CD4-positive, alpha-beta T cell (primary cell): ENCODE measurements at places on chromosomes 5 and 9.
A peak's percentile ranks its signal among the peaks of the same experiment; 100 is the strongest.

GRCh38 chr5:59873113-59873512 is 20.4 kb downstream of the PDE4D start:
- DNase-seq = no peak

DNA sequence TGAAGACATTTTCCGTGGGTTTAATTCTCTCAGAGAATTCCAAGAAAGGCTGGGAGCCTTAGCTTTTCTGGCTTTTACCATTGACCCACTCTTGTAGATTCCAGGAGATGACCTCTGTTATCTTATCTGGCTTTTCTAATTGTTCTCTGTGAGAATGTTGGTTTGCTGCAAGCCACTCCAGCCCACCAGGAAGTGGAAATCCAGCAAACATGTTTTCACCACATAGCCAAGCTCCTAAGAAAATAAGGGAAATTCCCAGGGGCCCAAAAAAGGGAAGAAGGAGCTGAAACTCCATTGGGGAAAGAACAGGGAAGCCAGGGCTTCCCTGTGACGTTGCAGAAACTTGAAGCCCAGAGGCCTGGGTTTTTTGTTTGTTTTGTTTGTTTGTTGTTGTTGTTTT is 19.7 kb downstream of the GPR107 start:
- no peak for DNase-seq

GRCh38 chr9:137984005-137984404 is 106.4 kb downstream of the CACNA1B start:
- DNase-seq = no peak

DNA sequence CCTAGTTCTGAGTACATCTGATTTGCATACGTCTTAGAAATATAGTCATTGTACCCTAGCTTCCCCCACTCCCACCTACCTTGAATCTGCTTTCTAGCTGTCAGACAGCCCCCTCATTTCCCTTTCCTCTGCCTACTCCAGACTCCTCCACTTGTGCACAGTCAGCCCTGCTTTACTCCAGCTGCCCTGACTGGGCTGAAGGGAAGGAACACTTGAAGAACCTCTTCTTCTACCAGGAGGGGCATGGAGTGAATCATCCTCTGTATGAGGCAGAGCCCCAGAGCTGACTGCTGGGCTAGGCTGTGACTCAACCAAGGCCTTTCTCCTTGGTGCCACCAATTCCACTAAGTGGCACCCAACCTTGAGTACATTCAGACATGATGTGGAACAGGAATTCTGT is 18.1 kb upstream of the ZFR start:
- no peak for DNase-seq

GRCh38 chr9:88991066-88992034 is at the start of gene S1PR3:
TSS of gene S1PR3 (plus strand) at chr9:88991468. CDS start at chr9:89001201, 9,733 bp downstream.
- no peak for DNase-seq

DNA sequence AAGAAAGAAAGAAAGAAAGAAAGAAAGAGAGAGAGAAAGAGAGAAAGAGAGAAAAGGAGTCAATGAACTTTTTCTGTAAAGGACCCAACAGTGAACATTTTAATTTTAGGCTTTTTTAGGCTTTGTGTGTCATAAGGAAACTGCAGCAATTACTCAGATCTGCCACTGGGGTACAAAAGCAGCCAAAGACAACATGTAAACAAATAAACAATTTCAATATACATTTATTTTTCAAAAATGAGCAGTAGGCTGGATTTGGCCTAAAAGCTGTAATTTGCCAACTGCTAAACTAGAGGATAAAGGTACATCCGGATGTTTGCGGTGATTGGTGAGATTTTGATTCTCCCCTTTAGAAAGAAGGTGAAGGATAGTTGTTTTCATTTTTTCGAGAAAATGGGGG is 143.6 kb downstream of the CEMIP2 start:
- DNase-seq = no peak

DNA sequence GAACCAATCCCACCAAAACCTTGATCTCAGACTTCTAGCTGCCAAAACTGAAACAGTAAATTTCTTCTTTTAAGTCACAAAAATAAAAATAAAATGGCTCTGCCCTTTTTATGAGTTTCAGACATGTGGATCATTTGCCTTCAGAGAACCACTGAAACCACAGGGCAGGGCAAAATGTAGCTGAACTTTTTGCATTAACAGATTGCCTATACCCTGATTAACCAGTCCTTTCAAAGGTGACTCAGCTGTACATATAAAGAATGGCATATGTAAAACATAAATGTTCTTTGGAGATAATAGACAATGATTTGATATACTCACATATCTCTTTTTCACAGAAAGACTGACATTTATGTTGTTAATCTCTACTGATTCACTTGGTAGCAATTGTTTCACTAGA is 187.1 kb upstream of the GRIN3A start:
- no peak for DNase-seq

DNA sequence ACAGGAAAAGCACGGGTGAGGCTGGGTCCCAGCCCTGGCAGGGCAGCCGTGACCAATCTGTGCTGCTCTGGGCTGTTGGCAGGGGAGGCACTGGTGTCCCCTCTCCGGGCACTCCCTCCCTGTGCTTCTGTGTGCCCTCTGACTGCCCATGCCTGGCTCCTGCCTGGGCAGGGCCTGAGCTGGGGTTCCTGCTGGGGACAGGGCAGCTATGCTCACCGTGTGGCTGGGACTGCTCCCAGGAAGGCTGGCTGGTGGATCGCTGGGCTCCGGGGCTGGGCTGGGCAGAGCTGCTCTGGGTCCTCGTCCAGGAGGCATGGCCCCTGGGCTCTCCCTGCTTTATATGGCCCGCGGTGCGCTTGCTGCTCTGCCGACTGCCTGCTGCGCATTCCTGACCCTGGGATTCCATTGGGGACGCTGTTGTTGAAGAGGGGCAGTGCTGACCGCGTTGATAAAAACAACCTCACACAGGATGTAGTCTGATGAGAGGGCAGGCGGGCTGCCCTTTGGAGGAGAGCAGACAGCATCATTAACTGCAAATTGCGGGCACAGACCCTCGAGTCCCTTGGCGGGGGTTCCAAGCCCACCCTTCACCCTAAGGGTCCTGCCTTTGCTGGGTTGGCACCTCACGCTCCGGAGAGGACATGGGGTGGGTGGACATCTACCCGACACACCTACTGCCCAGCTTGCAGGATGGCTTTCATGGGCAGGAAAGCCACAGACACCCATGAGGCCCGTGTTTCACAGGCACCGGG is 955 bp downstream of the QRFP start:
- no peak for DNase-seq

DNA sequence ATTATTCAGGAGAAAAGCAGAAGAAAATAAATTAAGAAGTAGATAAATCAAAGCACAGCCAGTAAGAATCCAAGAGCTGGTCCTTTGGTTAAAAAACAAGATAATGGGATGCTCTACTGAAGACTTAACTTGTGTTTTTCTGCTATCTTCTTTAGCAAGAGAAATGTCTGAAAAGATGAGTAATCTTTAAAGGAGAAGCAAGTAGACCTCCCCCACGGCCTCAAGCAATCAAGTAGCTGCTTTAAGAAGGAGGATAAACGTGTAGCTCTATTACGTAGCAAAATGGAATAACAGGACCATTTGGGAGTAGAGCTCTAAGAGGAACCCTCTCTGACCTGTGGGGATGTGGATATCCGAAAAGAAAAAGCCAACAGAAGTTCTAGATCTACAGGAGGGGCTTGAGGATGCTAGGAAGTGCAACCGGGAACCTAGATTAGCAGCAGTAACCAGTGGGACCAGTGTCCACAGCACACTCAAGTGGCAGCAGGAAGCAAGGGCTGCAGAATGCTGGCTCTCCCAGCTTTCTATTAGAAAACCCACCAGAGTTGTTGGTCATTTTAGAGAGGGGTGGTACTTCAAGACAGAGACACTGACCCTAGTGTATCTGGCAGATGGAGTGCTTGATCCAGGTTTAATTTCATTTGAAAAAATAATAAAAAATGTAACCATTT is 185.4 kb downstream of the GABBR2 start:
- DNase-seq = no peak

- peak; percentile 11 for DNase-seq
Observed at GRCh38 chr9:72592502-72593403, 71.3 kb downstream of the TMC1 start.

DNA sequence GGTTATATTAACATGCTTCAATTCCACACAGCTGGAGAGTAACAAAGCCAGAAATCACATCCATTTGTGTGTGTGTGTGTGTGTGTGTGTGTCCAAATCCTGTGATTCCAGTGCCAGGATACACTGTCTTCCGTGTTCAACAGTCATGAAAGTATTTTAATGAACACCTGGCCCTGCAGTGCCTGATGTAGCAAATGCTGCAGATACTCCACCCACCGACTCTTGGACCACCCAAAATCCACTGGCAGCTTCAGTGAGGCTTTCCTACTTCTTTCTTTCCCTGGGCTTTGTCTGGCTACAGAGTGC is 13.1 kb upstream of the INSYN2B start:
- no peak for DNase-seq

DNA sequence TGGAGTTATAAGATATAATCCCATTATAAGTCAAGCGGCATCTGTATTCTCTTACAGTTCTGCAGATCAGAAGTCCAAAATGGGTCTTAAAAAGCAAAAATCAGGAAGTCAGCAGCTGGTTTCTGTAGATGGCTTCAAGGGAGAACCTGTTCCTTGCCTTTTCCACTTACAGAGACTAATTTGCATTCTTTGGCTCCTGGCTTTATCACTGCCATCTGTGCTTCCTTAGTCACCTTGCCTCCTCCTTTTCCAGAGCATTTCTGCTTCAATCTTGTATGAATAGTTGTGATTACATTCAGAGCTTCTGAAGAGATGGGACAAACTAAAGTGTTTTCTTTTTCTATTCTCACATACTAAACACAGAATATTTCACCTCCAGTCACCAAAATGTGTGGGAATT is 647.3 kb upstream of the GRAMD2B start:
- DNase-seq = no peak

DNA sequence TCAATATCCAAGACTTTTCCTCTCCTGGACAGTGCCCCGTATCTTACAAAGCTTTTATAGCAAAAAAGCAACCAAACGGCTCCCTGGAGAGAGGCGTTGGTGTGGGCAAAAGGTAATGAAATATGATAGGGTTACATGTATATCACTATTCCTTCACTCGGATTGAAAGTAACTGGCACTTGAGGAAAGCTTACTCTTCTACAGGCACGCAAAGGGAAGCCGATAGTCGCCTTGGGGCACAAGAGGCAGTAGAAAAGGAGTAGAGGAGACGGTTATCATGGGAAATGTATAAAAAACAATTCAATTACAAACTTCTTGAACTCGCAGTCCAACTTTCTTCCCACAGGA is 1.1 kb downstream of the DIAPH1 start:
- no peak for DNase-seq

- no peak for DNase-seq
Observed at GRCh38 chr5:83306572-83307241, 164.8 kb upstream of the VCAN start.

DNA sequence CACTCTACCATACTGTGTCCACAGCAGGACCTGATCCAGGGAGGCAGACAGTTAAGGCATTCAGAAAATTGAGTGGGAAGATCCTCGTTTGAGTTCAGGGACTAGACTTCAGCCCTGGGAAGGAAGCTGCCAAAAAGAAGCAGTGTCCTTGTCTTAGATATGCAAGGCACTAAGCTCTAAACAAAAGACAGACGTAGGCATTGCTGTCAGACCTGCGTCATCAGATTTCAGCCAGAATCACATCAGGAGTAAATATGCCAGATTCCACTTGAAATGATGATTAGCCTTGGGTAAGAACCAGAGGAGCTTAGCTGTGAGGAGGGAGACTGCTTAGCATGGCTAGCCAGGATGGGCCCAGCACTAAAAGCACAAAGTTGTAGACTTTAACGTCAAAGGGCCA is 56.7 kb downstream of the MAMDC2 start:
- no peak for DNase-seq

- DNase-seq = peak; percentile 36
Observed at GRCh38 chr5:1004461-1005248, 3.9 kb upstream of the NKD2 start.

DNA sequence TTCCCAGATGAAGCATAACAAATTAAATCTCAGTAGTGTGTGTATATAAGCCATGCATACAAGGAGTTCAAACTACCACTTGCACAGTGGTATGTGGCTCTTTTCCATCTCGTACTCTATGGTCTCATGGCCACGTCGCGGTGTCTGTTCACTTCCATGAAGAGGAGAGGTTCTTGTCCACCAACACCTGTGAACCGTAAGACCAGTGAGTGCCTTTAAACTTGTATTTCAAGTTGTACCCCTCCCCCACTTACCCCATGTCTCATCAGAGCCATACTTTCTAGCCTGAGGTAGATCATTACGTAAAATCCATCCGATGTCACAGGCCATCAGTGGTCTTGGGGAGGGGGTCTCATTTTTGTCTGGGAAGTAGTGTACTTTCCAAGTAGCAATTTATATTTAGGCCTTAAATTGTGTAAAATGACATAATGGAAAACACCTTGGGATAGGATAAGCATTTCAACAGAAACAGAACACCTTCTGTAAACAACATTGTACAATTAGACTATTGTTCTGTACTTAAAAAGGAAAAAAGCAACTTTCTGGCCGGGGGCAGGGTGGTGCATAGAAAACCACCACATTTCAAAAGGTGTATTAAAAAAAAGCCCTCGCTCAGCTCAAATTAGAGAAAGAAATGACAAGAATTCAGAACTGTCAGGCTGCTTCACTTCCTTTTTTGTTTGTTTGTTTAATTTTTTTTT is 163.0 kb downstream of the SMARCA2 start:
- no peak for DNase-seq

DNA sequence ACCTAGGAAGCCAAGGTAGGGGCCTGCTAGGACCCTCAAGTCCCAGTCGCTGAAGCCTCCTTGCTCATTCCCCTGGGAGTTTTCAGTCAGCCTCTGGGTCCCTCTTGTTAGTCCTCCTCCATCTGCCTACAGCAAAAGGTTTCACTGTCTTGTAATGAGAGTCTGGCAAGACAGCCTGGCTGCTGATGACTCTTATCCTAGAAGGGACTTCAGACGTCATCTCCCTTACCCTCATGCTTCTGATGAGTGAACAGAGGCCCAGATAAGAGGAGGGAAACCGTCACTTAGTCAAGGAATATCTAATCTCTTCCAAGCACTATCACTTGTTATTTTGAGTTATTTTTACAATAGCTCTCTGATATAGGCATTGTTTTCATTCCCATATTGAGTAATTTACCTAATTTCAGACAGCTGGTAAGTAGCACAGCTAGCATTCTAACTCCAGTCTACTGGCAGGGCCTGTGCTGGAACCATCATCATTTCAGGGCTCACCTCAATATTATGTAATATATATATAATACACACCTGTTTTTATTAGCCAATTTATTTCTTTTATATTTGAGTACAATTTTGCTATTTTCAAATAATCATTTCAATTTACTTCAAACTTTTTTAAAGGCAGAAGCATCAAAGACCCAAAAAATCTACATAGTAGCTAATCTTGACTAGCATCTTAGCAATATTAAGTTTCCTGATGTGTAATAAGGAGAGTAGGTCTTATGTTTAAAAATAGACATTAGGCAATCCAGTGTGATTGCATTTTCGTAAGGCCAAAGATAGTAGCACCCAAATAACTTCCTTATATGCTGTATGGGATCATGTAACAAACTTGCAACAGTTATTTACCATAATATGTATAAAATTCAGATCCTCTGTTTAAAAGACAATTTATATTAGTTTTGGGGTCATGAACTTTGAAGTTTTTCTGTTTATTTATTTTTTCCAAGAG is 7.9 kb downstream of the CMYA5 start:
- DNase-seq = no peak

- no peak for DNase-seq
Observed at GRCh38 chr9:23492126-23493002, 333.7 kb downstream of the ELAVL2 start.
